Ascending aorta (tissue), 2 donors: ENCODE measurements at places on chromosomes 1 and 21.

- no peaks in the 10 kb centered on the region for H3K36me3 ChIP-seq
- H3K27me3 ChIP-seq = no peaks in the 10 kb centered on the region
- H3K27ac ChIP-seq = no peak overlapping the region
These were observed 22.5 kb upstream of the KHDRBS1 start for GRCh38 chr1:31991182-31991581.

GRCh38 chr1:231369282-231369681, 31.2 kb downstream of the SPRTN start:
- H3K36me3 ChIP-seq = peaks cover 6% of the 10 kb centered on the region
- H3K4me1 ChIP-seq = no peaks in the 10 kb centered on the region
- no peak overlapping the region for H3K4me3 ChIP-seq
- no peaks in the 10 kb centered on the region for H3K27me3 ChIP-seq
- no peak for DNase-seq
- H3K27ac ChIP-seq = no peak overlapping the region

DNA sequence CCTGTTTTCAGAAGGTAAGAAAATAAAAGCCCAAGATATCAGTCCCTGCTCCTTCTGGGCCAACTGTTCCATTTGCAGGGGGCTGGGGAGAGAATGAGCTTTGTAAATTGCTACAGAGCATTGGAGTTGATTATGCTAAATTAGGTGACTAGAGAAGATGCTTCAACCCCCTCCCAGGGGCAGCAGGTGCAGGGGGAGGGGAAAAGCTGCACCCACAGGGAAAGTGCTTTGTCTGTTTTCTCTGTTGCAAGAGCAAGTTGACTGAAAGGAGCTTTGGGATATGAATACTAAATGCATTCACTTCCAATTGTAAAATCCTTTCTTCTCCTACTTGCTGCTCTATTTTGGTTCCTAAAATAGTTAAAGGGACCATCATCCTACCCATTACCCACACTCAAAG, 16.5 kb upstream of the PIGM start:
- no peak for DNase-seq
- H3K4me3 ChIP-seq = no peak overlapping the region
- no peak overlapping the region for H3K27ac ChIP-seq
- no peaks in the 10 kb centered on the region for H3K36me3 ChIP-seq
- H3K4me1 ChIP-seq = no peaks in the 10 kb centered on the region

- H3K4me1 ChIP-seq = peaks cover 77% of the 10 kb centered on the region
- DNase-seq = no peak
- H3K27ac ChIP-seq = peak overlapping the region; percentile 93
- H3K4me3 ChIP-seq = no peak overlapping the region
- no peaks in the 10 kb centered on the region for H3K27me3 ChIP-seq
These were observed 91.1 kb downstream of the NIBAN1 start for GRCh38 chr1:184882957-184883815.
